ENCODE measurements at places on chromosomes 3 and 15. TPM values are rescaled to one million over a fixed set of nuclear protein-coding genes. Genes with fewer than 3 reads are reported as not detected.

Gene CHRNA7
- 0.61 TPM for total RNA-seq

Gene KCNMB2
- 0.18 TPM for total RNA-seq

- ATAC-seq, result peak; percentile 22
These were observed 217.6 kb downstream of the TPRG1 start for GRCh38 chr3:189389346-189389745.

GRCh38 chr15:68148039-68148438 is 57.1 kb downstream of the CALML4 start:
- ATAC-seq, result no peak

DNA sequence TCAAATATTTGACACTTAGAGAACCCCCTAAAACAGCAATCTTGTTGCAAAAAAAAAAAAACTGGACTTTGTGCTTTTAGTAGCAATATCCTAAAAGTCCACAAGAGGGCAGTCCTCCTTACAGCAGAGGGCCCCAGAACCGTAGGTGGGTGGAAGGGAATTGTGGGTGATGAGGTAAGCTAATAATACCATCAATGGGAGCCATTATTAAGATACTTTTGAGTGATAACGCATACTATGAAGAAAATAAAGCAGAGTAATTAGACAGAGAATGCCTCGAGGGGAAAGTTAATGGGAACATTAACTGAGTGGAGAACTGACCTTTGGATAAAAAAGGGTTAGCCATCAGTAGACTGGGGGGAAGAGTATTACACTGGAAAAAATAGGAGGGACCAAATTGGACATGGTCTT is 229.9 kb downstream of the THRB start:
- ATAC-seq, result peak; percentile 20

DNA sequence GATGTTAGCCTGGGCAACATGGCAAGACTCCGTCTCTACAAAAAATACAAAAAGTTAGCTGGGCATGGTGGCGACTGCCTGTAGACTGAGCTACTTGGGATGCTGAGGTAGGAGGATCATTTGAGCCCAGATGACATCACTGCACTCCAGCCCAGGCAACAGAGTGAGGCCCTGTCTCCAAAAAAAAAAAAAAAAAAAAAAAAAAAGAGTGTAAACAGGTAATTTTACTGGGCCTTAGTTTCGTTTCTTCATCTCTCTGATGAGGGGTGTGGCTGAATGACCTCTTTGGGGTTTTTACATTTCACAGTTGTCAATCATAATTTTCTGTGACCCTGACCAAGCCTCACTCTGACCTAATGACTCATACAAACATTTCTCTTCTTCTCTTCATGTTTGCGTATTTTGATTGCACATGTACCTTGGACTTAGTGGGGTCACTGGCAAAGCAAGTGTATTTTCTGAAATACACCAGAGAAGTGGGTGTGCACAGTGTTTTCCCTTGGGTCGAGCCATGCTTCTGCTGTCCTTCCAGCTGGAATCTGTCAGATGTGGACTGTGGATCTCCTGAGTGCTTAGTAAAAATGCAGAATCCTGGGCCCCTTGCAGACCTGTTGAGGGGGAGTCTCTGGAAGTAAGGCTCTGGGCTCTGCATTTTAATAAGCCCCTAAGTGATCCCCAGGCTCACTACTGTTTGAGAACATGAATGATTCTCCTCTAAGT is 140.5 kb downstream of the FNDC3B start:
- peak; percentile 52 for ATAC-seq

Gene TGM5
- total RNA-seq, result 0.10 TPM

DNA sequence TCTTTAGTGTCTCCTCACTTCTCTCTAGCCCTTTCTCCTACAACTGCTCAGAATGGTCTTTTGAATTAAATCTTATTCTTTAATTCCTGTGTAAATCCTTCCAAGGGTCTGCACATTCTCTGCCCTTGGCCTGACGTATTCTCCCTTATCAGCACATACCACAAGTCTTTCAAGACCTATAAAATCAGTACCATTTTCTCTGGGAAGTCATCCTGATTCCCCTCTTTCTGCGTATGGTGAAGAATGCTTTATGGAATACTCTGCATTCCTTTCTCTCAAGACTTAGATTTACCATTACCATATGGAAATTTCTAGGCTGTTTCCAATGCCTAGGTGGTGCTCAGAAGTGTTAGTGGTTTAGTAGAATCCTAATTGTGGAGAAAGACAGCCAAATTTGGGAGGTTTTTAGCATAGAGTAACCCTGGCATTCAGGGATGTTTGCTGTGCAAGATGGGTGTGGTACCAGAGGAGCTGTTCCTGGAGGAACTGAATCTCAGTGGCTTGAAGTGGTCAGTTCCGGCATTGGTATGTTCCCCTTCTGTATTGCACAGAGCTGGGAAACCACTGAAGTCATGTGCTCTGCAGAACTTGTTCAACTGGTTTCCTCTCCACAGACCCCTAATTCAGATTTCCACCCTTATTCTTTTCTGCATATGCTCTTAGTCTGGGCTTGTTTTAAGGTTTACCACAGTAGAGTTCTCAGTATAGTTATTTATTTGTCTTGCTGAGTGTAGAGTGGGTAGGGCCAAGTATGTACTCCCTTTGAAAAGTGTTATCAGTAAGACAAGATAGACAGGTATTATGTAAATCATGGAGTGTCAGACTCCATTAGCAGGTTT is 24.5 kb downstream of the IQGAP1 start:
- no peak for ATAC-seq

DNA sequence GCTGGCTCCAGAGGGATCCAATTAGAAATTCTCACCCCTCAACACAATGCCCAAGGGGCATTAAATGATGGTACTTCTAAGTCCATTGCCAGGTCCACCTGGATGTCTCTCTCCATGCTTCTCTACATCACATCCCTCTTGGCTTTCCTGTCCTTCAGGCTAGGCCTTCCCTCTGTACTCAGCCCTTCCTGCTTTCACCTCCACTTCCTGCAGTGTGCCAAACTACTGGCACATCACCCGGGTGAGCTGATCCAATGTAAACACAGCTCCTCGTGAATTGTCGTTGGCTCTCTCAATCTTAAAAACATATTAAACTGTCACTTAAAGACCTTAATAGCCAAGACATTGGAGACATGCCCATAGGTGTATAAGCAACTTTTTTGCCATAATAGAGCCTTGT is 4.0 kb downstream of the LMCD1 start:
- ATAC-seq, result no peak

DNA sequence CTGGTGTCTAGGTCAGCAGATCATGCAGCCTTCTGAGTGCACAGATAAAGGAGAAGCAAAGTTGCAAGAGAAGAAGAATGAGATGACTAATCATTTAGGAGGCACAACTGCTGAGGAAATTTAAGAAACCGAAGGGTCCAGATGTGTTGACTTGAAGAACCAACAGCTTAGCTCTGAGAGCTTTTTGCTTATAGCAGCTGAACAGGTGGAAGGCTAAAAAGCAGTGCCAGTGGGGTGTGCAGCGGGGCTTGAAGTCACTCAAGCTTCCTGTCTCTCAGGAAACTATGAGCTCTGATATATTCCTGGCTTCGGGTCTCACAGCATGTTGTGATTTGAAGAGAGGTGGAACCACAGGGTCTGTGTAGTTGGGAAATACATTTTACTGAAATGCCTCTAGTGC is 305.7 kb downstream of the RYR3 start:
- ATAC-seq, result no peak

DNA sequence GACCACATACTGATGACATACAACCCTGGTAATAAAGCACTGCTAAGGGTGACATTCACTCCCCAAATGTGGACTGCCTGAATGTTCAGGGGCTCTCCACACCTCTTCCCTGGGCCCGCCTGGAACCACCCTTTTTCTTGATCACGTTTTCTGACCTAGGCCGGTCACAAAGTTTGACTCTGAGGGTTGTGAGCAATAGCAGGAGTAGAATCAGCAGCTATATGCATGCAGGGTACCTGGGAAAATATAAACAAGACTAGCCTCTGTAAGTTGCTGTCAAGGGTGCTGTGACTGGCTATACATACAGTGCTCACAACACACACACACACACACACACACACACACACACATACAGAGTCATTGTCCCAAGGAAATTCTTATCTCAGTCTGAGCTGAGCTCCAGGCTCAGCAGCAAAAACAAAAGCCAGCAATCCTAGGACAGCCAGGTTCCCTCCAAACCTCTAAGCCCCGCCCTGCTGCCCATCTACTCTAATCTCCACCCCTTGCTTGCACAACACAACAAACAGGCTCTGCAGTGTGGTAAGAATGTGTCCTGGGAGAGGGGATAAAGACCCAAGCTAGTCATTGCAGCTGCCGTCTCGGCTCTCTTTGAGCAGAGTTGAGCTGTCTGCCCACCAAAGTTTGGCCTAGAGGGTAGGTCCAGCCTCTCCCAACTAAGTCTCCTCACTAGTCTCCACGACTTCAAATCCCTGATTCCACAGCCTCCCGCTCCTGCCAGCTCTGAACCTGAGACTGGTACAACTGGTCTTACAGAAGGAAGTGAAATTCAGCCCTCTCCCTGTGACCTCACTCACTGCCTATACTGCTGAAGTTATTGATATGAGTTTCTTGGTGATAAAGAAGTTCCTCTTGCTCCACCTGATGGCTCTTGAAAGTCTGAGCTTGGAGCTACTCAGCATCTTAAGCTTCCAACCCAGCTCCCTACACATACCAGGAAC is 2.2 kb downstream of the BMF start:
- no peak for ATAC-seq

DNA sequence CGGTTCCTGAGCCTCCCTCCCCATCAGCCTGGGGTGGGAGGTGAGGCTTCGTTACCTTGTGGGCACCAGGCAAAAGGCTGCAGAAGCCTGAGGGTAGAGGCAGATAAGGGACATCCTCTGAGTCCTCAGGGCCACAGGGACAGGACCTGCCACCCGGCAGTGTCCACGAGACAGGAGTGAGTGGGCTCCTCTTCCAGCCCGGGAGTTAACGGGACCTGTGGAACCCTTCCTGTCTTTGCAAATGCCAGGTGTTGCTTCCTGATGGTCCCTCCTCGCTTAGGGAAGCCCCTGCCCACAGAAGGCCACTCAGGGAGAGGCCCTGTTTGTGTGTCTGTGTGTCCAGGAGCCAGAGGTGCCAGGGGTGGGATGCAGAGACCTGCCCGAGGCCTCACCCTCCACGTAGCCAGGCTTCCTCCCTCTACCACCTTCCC is 111.1 kb upstream of the ALDH1A3 start:
- no peak for ATAC-seq

DNA sequence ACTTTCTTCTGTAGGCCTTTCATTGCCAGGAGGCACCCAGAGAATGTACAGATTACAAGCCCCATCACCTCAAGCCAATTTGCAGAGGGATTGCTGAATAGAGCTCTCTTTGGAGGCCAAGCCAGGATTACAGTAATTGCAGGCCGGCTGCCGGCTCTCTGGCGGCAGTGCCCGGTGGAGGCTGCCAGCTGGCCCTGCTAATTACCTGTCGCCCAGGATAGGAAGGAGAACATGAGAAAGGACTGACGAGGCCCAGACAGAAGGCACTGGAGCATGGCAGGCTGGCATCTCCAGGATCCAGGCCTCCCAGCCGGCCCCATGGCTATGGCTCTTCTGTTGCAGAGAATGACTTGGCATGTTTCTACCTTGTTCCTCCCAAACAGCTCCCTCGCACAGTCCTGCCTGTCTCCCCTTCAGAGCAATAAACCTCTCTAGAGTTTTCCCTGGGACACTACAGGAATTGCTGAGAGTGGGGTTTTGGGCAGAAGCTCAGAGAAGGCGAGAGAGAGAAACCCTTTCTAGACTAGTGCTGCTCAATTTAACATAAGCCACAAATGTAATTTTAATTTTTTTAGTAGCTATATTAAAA is 273.6 kb upstream of the PROK2 start:
- no peak for ATAC-seq

DNA sequence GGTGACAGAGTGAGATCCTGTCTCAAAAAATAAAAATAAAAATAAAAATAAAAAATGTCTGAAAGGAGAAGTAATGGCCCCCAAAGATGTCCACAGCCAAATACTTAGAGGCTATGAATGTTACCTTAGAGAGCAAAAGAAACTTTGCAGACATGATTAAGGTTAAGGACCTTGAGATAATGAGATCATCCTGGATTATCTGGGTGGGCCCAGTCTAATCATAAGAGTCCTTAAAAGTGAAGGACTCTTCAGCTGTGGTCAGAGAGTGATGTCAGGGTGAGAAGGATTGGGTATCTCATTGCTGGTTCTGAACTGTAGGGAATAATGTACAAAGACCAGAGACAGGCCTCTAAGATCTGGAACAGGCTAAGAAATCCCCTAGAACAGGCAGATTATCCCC is 84.9 kb upstream of the POU1F1 start:
- no peak for ATAC-seq

GRCh38 chr3:161423911-161424522 is 52.7 kb upstream of the SPTSSB start:
- peak; percentile 54 for ATAC-seq

All from motor neuron (in vitro differentiated cells).